NCI-H1105 (cell line): ENCODE measurements at places on chromosomes 1 and 21.
A peak's percentile ranks its signal among the peaks of the same experiment; 100 is the strongest.

DNA sequence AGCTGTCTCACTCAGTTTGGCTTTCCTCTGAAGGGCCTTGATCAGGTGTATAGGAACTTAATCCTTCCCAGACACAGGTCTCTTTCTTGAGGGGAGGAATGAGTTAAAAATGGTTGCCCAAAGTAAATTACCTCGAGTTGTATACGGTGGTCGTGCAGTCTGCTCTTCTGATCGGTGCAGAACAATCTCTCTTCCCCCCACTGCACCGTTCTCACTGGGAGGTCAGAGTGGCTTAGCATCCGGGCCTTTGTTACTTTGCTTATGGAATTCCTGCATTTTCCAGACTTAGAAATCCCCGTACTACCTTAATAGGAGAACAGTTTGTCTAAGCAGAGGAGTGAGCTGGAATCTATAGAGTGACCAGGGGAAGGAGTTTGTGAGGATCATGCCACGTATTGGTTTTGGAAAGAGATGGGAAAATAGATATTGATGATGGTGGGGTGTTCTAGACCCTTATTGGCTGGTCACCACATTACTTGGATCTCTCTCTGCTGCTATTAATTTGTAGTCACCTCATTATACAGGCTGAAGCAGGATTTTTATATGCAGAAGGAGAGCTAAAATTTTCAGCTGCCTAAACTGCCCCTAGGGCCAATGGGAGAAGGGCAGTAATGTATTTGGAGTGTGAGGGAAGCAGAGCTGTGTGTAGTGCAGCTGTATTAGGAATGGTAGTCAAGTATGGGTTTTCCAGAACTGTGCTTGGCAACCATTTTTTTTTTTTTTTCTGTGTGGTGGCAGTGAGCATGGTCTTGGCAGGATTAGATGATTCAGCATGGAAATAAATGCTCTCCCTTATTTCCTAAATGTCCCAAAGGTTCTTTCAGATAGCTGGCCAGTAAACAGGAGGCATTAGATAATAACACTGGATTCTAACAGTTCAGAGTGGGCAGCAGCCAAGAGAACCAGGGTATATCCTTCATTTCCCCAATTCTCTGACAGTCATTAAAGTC, 81.5 kb downstream of the NDUFS5 start:
- no peak for DNase-seq

DNA sequence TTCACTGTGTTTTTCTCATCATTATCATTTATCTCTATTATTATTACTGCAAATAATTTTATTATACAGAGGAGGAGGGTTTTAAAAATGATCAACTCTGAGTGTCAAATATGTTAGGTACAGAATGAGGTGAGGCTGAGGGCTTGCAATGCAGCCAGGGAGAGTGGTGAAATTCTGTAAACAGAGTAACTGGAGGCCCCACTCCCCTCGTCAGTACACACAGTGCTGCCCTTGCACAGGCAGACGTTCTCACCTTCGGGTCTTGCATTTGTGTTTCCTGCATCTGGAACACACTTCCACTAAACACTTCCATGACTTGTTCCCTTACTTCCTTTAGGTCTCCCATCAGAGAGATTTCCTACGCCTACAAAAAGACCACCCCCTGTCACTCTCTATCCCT, 24.3 kb upstream of the COA6 start:
- no peak for DNase-seq

DNA sequence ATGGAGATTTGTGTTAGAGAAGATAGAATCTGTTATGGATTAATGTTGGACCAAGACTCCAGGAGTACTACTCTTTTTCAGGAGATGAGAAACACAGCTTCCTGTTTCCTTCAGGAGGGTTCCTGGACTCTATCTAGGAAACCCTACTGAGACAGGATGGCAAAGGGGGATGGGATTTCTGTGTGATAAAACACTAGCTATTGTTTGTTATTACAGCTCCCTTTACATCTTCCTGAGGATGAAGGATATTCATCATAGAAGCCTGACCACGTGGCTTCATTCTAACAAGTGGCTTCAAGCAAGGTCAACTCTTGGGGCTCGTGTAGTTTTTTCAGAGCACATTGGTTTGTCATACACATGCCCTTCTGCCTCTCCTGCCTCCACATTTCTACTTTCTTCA, 33.3 kb downstream of the RGL1 start:
- no peak for DNase-seq

DNA sequence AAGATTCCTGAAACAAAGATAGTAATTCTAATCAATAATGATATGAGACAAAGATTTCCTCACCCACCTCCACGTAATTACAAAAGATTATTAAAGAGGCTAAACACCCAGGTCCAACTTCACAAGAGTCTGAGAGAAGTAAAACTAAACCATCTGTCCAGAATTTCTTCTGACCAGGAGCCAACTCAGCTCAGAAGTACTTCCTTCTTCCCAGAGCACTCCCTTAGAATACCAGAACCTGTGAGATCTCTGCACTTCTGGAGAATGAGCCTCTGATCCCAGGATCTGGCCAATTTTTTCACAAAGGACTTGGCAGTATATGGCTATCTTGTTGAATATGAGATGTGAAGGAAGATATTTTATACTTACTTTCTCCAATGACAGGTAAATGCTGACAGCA, 120.6 kb upstream of the PALMD start:
- no peak for DNase-seq

DNA sequence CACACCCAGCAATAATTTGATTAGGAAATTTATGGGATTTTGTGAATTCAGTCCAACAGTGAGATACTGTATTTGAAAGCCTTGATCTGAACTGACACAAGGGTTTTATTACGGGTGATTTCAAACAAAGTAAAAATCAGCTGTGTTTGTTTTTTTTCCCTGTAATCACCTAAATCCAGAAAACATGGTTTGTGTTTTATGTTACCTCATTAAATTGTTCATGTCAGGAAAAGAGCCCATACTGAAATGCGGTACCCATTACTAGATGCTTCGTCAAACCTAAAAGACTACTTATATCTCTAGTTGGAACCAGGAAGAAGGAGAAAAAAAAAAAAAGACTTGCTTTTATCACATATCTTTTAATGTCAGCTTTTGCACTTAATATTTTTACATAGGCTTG, 811.9 kb upstream of the RGS18 start:
- DNase-seq: no peak

- DNase-seq: no peak
Measured at GRCh38 chr21:14086553-14086952, 124.2 kb downstream of the LIPI start.

DNA sequence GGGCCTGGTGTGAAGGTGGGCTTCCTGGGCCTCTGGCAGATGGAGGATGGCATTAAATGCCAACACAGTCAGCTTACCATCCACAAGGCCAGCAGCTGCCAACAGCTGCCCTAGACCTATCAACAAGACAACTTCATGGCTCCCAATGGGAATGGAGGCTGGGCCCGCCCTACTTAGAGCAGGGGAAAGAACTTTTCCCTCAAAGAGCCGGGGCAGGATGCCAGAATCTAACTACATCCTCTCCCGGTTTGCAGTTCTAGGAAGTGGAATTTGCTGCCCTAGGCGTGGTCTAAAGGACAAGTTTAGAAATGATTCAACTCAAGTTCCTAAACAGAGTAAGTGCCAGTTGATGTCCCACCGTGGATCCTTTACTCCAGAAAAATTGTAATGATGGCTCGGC, 13.1 kb downstream of the ICMT start:
- DNase-seq: no peak

DNA sequence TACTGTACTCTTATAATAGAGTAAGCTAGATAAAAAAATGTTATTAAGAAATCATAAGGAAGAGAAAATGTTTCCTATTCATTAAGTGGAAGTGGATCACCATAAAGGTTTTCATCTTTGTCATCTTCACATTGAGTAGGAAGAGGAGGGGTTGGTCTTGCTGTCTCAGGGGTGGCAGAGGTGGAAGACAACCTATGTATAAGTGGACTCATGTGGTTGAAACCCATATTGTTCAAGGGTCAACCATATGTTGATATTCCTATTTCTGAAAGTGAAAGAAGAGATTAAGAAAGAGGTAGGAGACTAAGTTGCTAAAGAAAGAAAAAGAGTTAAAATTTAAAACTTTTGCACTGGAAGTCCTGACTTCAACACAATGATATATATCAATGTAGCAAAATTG, 4.9 kb upstream of the ZP4 start:
- DNase-seq: no peak

- DNase-seq: no peak
Measured at GRCh38 chr1:70790232-70790923, 257.2 kb downstream of the PTGER3 start.

DNA sequence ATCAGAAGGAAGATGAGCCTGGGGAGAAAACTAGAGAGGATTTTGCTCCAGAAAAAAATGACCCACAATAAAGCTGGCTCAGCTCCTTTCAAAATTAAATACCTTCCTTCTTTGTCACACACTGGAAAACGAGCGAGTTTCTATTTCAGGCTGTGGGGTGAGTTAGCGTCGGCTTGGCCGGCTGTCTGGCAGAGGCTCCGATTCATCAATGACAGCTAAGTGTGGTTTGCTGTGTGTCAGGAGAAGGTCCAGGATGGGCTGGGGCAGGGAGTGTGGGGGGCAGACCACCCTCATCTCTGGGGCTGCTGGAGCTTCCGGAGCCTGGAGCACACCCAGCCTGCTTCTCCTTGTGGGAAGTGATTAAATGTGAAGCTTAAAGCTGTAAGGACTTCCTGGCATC, 120.2 kb downstream of the ETS2 start:
- DNase-seq: no peak

GRCh38 chr1:24293392-24294227, 25.5 kb upstream of the GRHL3 start:
- DNase-seq: no peak

GRCh38 chr1:68705466-68705865, 208.6 kb upstream of the DEPDC1 start:
- DNase-seq: no peak

GRCh38 chr21:21163904-21164303, 165.7 kb downstream of the NCAM2 start:
- DNase-seq: peak; percentile 60

GRCh38 chr1:169779970-169780369, 14.7 kb downstream of the METTL18 start:
- DNase-seq: no peak

DNA sequence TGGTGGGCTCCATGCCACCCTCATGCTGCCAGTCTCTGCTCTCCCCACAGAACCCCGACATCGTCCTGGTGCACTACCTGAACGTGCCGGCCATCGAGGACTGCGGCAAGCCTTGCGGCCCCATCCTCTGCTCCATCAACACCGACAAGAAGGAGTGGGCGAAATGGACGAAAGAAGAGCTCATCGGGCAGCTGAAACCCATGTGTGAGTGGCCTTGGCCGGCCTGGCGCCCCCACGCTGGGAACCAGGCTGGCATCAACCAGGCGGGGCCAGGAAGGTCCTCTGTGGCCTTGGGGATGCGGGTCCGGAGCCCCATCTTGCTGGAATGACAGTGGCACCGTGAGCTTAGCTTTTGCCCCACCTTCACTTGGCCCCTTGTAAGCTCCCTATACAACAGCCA, 130.7 kb upstream of the VAMP3 start:
- DNase-seq: no peak

GRCh38 chr1:222979561-222979960, 163.5 kb downstream of the TLR5 start:
- no peak for DNase-seq

- no peak for DNase-seq
Measured at GRCh38 chr1:49213301-49213700, 436.6 kb upstream of the BEND5 start.

- DNase-seq: no peak
Measured at GRCh38 chr1:7827126-7827955, 25.5 kb downstream of the UTS2 start.

- no peak for DNase-seq
Measured at GRCh38 chr1:217019475-217019874, 296.2 kb upstream of the ESRRG start.

GRCh38 chr1:75171876-75172275, 37.7 kb downstream of the LHX8 start:
- DNase-seq: no peak

DNA sequence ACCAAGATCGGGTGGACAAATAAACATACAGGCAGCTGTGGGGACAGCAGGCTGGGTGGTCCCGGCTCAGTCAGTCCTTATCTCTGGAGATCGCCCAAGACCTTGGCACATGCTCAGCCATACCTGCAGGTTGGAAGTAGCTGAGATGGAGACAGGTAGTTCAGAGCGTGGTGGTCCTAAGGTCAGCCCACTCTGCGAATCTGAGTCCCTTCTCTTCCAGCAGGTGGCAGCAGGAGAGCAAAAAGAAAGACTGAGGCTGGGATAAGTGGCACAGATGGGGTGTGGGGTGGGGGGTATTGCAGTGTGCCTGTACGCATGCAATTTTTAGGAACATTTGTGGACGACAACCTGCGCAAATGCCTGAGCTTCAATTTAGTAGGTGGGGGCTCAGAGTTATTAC, 104.9 kb downstream of the TENT5C start:
- no peak for DNase-seq

DNA sequence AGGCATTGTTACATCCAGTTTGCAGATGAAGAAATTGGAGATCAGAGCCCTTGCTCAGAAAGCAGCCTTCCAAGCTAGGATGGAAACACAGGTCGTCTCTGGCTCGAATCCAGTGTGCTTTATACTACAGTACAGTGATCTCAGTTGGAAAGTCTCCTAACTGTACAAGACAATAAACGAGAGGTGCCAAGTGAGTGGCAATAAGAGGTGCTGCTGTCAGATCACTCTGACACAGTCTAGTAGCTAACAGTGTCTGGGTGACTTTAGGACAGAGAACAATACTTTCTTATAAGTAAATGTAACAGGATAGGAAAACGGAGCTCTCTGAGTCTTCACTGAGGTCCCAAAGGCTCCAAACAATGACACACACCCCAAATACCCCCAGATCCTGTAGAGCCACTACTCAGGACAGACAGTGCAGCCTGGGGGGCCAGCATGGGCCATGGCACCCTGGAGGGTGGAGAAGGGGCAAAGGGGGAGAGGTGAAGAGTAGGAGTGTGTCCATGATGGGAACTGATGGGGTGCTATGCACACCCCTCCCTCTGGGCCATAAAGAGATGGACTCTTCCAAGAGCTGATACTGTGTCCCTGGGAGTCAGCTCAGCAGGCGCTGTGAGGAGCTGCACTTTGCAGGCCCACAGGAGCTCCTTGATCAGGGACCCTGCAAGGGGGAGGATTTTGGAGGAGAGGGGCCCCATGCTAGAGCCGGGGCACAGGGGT, 3.3 kb downstream of the SH3BGR start:
- DNase-seq: no peak

- no peak for DNase-seq
Measured at GRCh38 chr1:30636621-30637020, 86.8 kb downstream of the MATN1 start.

- DNase-seq: no peak
Measured at GRCh38 chr1:182927693-182928433, 25.1 kb downstream of the SHCBP1L start.
